ENCODE measurements at places on chromosomes 1 and 21. TPM values are rescaled to one million over a fixed set of nuclear protein-coding genes. Genes with fewer than 3 reads are reported as not detected.
A peak's percentile ranks its signal among the peaks of the same experiment; 100 is the strongest.

Gene SLC1A7
- total RNA-seq = not detected

Gene CYP4X1
- total RNA-seq = not detected

Gene SERPINC1
- total RNA-seq = not detected

Gene GNAT2
- total RNA-seq = 1.2 TPM

Gene LCE1A
- not detected for total RNA-seq

Gene OR2AK2
- total RNA-seq = not detected

Gene MYOG
- total RNA-seq = not detected

DNA sequence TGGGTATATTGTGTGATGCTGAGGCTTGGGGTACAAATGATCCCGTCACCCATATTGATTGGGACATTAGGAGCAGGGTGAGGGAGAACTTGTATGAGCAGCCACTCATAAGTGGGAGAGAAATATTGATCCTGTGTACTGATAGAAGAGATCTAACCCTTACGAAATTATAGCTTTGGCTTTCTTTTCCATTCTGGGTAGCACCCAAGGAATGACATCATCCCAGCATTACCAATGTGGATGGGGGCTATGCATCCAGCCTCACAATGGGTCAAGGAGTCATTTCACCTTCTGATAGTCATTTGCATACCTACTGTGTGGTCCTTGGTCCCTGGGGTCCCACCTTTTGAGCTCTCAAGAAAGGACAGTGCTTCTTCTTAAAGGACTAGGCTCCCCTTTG is 1.9 kb upstream of the NAV1 start:
- H3K36me3 ChIP-seq = no peaks in the 10 kb centered on the region
- H3K27ac ChIP-seq = no peak overlapping the region
- H3K27me3 ChIP-seq = peaks cover 55% of the 10 kb centered on the region
- H3K4me1 ChIP-seq = peaks cover 23% of the 10 kb centered on the region
- no peak for DNase-seq
- H3K4me3 ChIP-seq = no peak overlapping the region

- H3K36me3 ChIP-seq = no peaks in the 10 kb centered on the region
- DNase-seq = no peak
- H3K27me3 ChIP-seq = peaks cover 6% of the 10 kb centered on the region
- H3K4me1 ChIP-seq = no peaks in the 10 kb centered on the region
Observed at GRCh38 chr1:22794647-22795365, 84.2 kb downstream of the EPHB2 start.

- DNase-seq = no peak
- no peak overlapping the region for H3K27ac ChIP-seq
- H3K27me3 ChIP-seq = no peaks in the 10 kb centered on the region
- peaks cover 40% of the 10 kb centered on the region for H3K4me1 ChIP-seq
- H3K36me3 ChIP-seq = peaks cover 28% of the 10 kb centered on the region
Observed at GRCh38 chr21:44850208-44850800, 23.2 kb downstream of the PTTG1IP start.

GRCh38 chr1:154666051-154666790 is 58.2 kb upstream of the ADAR start:
- DNase-seq = no peak
- H3K27ac ChIP-seq = no peak overlapping the region
- H3K4me3 ChIP-seq = no peak overlapping the region
- H3K27me3 ChIP-seq = peaks cover 5% of the 10 kb centered on the region
- H3K4me1 ChIP-seq = peaks cover 10% of the 10 kb centered on the region

- no peaks in the 10 kb centered on the region for H3K4me1 ChIP-seq
- H3K4me3 ChIP-seq = no peak overlapping the region
- H3K27me3 ChIP-seq = peaks cover 11% of the 10 kb centered on the region
Observed at GRCh38 chr21:31908106-31909031, 35.5 kb downstream of the HUNK start.

- H3K4me3 ChIP-seq = no peak overlapping the region
- H3K27me3 ChIP-seq = peaks cover 2% of the 10 kb centered on the region
- H3K27ac ChIP-seq = no peak overlapping the region
- DNase-seq = no peak
Observed at GRCh38 chr1:183223467-183223866, 37.4 kb downstream of the LAMC2 start.

GRCh38 chr1:87369736-87370478 is 41.2 kb downstream of the LMO4 start:
- H3K4me1 ChIP-seq = no peaks in the 10 kb centered on the region
- H3K4me3 ChIP-seq = no peak overlapping the region
- H3K36me3 ChIP-seq = no peaks in the 10 kb centered on the region
- H3K27ac ChIP-seq = no peak overlapping the region

GRCh38 chr1:163378554-163378953 is 56.8 kb downstream of the NUF2 start:
- DNase-seq = no peak
- no peaks in the 10 kb centered on the region for H3K4me1 ChIP-seq
- H3K4me3 ChIP-seq = no peak overlapping the region
- peaks cover 9% of the 10 kb centered on the region for H3K27me3 ChIP-seq
- H3K27ac ChIP-seq = no peak overlapping the region

DNA sequence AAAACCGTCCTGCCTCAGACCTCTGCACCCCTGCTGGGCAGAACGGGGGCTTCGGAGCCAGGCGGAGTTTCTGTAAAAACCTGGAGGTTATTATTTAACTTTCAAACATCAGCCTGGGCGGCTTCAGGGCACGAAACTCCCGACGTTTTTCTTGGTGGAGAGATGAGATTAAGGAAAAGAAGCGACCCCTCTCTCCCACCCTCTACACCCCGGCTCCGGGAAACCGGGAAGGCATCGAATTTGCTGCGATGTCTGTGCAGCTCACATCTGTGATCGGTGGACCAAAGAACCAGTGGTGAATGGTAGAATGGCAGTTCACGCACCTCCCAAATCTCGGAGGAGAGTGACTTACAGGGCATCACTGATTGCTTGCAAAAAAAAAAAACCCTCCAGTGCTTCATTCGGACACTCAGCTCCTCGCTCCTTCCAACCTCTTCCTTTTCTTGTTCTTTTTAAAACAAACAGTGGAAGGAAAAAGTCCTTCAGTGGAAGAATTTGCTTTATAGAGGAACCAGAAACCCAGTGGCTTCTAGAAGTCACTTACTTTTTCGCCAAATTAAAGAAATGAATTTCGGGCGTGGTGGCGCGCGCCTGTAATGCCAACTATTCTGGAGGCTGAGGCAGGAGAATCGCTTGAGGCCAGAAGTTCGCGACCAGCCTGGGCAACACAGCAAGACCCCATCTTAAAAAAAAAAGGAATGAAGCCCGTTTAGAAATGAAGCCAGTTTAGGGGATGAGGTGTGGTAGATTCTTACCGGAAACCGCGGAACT is 884 bp downstream of the PHACTR4 start:
- H3K27me3 ChIP-seq = peaks cover under 1% of the 10 kb centered on the region
- H3K27ac ChIP-seq = peak overlapping the region; percentile 89

DNA sequence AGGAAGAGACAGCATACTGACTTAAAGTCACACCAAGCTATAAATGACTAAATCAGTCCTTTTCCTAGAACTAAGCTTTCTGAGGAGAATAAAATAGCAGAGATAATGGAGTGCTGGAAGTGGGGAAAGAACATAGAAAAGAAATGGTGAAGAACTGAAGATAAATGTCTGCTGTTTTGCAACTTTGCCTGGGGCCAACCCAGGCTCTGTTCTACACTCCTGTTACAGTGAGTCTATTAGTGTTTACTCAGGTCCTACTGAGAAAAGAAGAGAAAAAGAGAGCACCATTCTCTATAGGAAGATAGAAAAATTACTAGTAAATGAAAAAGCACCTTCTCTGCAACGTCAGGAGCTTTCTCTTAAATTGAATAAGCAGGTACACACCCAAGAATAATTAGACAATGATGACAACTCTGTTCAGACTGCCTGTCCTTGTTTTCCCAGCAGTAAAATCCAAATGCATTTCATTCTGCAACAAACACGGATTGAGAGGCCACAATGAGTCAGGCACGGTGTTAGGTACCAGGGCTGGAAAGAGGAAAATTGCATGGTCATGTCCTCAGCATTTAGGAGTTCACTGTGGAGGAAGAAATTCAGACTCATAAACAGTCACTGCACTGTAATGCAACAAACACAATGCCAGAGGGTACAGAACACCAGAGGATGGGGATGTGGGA is 139.4 kb upstream of the CAMK1G start:
- H3K27ac ChIP-seq = no peak overlapping the region
- H3K4me1 ChIP-seq = no peaks in the 10 kb centered on the region
- H3K27me3 ChIP-seq = peaks cover 11% of the 10 kb centered on the region
- no peak overlapping the region for H3K4me3 ChIP-seq
- no peak for DNase-seq
